ENCODE measurements at places on chromosomes 5 and 9. TPM values are rescaled to one million over a fixed set of nuclear protein-coding genes. Genes with fewer than 3 reads are reported as not detected.
A peak's percentile ranks its signal among the peaks of the same experiment; 100 is the strongest.

DNA sequence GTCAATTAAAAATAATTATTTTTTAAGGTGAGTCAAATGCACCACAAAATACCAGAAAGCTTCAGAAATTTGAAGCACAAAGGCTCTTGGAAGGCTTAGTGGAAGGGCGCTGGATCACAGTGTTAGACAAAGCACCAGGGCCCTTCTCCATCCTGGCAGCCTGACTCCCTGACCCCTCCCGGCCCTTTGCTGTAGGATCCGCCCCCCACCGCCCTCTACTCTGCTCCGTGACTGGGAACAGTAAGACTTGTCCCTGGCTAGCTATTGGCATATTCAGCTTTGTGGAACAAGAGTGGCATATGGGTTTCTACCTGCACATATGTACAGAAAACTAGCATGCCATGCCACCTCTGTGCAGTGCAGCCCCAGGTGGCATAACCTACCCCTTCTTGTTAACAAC lies 222.1 kb downstream of the SYK start:
- no peaks in the 10 kb centered on the region for H3K4me1 ChIP-seq
- H3K36me3 ChIP-seq: no peaks in the 10 kb centered on the region
- no peak for DNase-seq
- H3K27me3 ChIP-seq: no peaks in the 10 kb centered on the region
- H3K4me3 ChIP-seq: no peak overlapping the region
- no peak overlapping the region for H3K27ac ChIP-seq

- peak overlapping the region; percentile 30 for H3K4me3 ChIP-seq
- no peak for DNase-seq
- peaks cover 14% of the 10 kb centered on the region for H3K4me1 ChIP-seq
- H3K27me3 ChIP-seq: peaks cover 97% of the 10 kb centered on the region
Observed at GRCh38 chr9:37034938-37035647, 1.0 kb upstream of the PAX5 start.

GRCh38 chr5:448766-449090 lies 5.8 kb downstream of the EXOC3 start:
- no peak overlapping the region for H3K27ac ChIP-seq
- H3K4me1 ChIP-seq: no peaks in the 10 kb centered on the region
- peaks cover 4% of the 10 kb centered on the region for H3K36me3 ChIP-seq
- DNase-seq: no peak
- no peaks in the 10 kb centered on the region for H3K27me3 ChIP-seq

DNA sequence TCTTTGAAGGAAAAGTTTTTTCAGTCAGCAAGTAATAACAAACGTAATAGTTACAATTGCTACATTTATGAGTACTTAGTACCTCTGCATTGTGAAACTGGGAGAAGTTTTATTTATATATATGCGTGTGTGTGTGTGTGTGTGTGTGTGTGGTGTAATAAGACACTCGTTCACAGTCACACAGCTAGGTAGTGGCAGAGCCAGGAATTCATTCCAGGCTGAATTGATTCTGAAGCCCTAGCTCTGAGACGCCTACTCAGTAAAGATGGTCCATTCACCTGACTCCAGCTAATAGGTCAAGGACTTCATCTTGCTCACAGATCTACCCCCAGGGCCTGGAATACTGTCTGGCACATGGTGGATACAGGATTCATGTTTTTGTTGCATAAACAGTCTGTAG lies 13.6 kb upstream of the CAST start:
- H3K27me3 ChIP-seq: no peaks in the 10 kb centered on the region
- no peaks in the 10 kb centered on the region for H3K36me3 ChIP-seq
- no peak for DNase-seq
- no peaks in the 10 kb centered on the region for H3K4me1 ChIP-seq

- H3K4me1 ChIP-seq: no peaks in the 10 kb centered on the region
- no peaks in the 10 kb centered on the region for H3K36me3 ChIP-seq
- no peak overlapping the region for H3K4me3 ChIP-seq
- DNase-seq: no peak
Observed at GRCh38 chr5:161095953-161096352, 243.9 kb upstream of the ATP10B start.

DNA sequence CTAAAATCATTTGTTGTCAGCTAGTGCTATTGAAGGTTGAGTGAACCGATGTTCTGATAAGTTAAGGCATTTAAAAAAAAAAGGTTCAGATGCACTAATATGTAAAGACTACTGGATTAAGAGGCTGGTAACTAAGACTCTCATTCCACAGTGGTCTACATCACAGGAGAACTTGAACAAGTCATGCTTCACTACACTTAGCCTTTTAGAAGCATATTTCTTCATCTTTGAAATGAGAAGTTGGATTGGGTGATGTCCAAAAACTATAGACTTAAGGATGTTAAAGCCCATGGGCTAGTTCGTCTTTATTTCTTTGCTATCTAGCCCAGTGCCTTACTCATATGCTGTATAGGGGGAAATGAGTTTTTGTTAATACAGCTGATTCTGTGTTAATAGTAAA lies 107.2 kb downstream of the NDUFS4 start:
- H3K27me3 ChIP-seq: no peaks in the 10 kb centered on the region
- H3K4me3 ChIP-seq: no peak overlapping the region
- no peaks in the 10 kb centered on the region for H3K36me3 ChIP-seq
- no peak overlapping the region for H3K27ac ChIP-seq
- DNase-seq: no peak
- no peaks in the 10 kb centered on the region for H3K4me1 ChIP-seq

DNA sequence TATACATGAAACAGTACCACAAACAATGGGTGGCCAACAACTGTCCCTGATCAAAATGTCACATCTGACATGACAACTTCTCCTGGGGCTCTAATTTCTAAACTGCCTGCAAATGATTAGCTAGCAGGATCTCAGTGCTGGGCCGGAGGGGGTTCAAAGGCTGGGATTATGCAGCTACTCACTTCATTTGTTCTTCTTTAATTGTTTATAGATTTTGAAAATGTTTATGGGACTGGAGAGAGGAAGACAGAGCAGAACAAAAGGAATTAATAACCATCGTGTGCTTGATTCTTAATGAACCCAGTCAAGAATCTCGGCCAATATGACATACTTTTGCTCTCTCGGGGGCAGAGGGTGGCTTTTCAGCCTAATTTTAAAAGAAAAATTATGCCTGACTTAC lies 313.6 kb downstream of the NSG2 start:
- H3K27me3 ChIP-seq: no peaks in the 10 kb centered on the region
- no peaks in the 10 kb centered on the region for H3K4me1 ChIP-seq
- DNase-seq: no peak
- no peak overlapping the region for H3K27ac ChIP-seq
- H3K4me3 ChIP-seq: no peak overlapping the region
- H3K36me3 ChIP-seq: no peaks in the 10 kb centered on the region

- H3K4me3 ChIP-seq: no peak overlapping the region
- peak; percentile 70 for DNase-seq
- no peaks in the 10 kb centered on the region for H3K4me1 ChIP-seq
- H3K27me3 ChIP-seq: no peaks in the 10 kb centered on the region
- H3K27ac ChIP-seq: no peak overlapping the region
Observed at GRCh38 chr9:126690431-126691051, 76.8 kb downstream of the LMX1B start.

GRCh38 chr9:14909181-14909580 lies 1.0 kb downstream of the FREM1 start:
- no peaks in the 10 kb centered on the region for H3K36me3 ChIP-seq
- no peaks in the 10 kb centered on the region for H3K27me3 ChIP-seq
- no peak for DNase-seq
- H3K4me1 ChIP-seq: no peaks in the 10 kb centered on the region

DNA sequence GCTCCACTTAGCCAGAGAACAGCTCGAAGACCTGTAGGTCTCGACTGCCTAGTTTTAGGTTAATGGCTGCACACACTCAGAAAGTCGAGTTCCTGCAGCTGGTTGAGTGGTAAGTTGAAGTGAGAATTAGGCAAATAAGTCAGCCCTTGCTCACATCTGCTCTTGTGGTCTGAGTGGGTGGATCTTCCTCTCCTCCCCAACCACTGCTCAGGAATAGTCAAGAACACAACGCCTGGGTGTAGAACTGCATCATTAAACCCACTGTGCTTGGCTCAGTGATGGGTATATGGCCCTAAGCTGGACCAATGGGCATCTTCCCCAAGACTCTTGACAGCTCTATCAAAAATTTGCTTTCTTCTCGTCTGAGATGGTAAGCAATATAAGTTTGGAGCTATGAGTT lies 20.9 kb upstream of the ADAM19 start:
- H3K27ac ChIP-seq: no peak overlapping the region
- H3K36me3 ChIP-seq: no peaks in the 10 kb centered on the region
- H3K4me1 ChIP-seq: no peaks in the 10 kb centered on the region
- H3K4me3 ChIP-seq: no peak overlapping the region

The QRFP gene
- not detected for total RNA-seq

The DMRTA1 gene
- total RNA-seq: 1.6 TPM

The ACSL6 gene
- total RNA-seq: 0.32 TPM

The SPATA31E1 gene
- total RNA-seq: not detected

The GPR151 gene
- not detected for total RNA-seq

The ANKRD31 gene
- 0.59 TPM for total RNA-seq

All from breast epithelium (tissue), 4 donors.